ENCODE measurements at places on chromosomes 5 and 9.

GRCh38 chr5:58299256-58299655, 160.6 kb downstream of the PLK2 start:
- no peak for DNase-seq

GRCh38 chr5:143207563-143208364, 195.7 kb downstream of the NR3C1 start:
- no peak for DNase-seq

GRCh38 chr5:92562065-92562464, 1019.0 kb downstream of the NR2F1-AS1 start:
- DNase-seq, result no peak

- no peak for DNase-seq
These were observed at the start of gene BRINP1 for GRCh38 chr9:119368681-119369581. Gene BRINP1, minus strand, starts transcription at chr9:119369435. Its CDS starts 56,080 bp downstream, at chr9:119313355.
